ENCODE measurements at places on chromosomes 12 and 14.
A peak's percentile ranks its signal among the peaks of the same experiment; 100 is the strongest.

- no peak for DNase-seq
Measured at GRCh38 chr14:91018481-91018880, 42.0 kb downstream of the RPS6KA5 start.

- no peak for DNase-seq
Measured at GRCh38 chr12:110262442-110263388, 18.3 kb upstream of the ATP2A2 start.

DNA sequence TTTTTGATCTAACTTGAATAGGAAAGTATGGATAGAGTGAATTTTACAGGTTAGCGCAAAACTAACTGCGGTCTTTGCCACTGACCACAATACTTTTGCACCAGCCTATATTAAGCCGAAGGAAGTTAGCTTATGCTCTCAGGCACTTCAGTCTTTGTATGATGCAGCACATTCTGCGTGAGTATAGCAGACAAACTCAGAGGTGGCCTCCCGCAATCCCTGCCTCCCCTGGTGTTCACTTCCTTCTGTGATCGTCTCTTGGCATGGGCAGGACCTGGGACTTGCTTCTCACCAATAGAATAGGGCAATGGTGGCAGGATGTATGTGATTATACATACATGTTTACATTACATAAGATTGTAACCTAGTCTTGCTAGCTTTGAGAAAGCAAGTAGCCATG lies 10.3 kb upstream of the SLC6A13 start:
- DNase-seq: no peak

DNA sequence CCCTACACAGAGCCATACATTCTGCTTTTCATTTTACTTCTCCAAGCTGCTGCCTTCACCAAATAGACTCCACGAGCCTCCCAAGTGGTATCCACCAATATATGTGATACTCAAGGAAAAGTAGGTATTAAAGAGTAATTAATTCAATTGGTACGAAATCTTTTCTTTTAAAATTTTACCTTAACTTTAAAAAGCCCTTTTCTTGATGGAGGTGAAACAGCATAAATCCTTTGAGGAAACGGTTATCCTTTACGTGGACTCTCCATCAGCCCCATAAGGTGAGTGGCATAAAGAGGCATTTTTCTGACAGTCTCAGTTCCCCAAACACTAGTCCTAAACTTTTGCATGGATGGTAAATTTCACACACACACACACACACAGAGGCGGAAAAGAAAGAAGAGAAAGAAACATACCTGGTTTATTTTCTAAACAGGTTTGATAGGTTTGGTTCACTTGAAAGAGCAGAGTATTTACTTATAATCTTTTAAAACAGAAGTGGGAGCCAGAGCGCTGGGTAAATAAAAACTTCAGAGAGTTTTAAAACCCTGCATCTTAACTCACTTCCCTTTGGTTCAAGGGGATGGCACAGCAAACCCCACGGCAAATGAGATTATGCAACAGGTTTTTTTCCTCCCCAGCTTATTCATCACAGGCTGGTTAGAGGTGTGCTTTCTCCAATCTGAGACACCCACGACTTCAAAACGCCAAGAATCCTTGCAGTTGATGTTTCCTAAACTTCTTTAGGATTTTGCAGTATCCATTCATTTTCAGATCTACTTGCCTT lies 1.9 kb downstream of the DUSP16 start:
- no peak for DNase-seq

GRCh38 chr14:66315548-66315947 lies 170.6 kb upstream of the CCDC196 start:
- DNase-seq: no peak

DNA sequence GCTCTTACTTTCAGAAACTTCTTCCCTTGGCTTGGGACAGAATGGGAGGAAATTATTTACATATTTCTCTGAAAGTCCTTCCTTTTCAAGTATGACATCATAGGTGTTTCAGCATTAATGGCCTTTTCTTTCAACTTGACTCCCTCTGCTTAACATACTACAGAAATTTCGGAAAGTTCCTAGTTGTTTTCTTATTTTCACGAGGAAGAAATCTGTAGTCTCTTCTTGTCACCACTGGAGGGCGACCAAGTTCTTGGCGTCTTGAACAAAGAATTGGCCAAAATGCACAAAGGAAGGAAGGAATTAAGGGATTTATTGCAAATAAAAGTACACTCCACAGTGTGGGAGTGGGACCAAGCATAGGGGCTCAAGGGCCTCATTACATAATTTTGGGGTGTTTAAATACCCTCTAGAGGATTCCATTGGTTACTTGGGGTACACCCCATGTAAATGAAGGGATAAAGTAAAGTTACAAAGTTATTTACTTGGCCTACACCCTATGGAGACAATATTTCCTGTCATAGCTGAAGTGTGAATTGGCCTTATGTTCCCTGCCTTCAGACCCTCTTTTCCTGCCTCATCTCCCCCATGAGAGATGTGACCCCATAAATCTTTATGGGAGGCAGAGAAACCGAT lies 70.4 kb downstream of the RPL10L start:
- DNase-seq: no peak

GRCh38 chr12:94427501-94428381 lies 31.9 kb downstream of the CEP83 start:
- DNase-seq: peak; percentile 29

DNA sequence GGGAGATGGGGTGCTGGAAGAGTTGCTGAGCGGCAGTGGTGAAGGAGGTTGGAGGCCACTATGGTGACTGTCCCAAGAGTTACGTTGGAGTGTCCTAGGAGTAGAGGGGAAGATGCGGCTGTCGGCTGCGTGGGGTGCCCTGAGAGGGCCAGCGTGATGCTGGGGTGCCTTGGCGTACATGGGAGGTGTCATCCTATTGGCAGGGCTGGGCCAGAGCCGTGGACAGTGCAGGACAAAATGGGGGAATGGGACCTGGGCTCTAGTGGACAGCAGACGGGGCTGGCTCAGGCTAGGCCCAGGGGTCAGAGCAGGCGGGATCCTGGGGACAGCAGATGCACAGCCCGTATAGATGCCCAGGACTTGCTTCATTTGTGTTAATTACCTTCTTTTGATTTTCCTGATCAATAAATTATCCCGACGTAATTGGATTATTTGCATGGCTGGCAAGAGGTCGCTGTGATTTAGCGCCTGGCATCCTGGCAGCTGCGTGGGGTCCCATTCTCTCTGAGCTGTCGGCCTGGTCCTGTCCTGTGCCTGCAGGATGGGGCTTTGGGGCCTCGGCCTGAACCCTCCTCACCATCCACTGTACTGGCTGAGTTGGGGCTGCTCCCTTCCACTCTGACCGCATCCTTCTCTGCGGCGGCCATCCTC lies 203.9 kb upstream of the C14orf180 start:
- no peak for DNase-seq

DNA sequence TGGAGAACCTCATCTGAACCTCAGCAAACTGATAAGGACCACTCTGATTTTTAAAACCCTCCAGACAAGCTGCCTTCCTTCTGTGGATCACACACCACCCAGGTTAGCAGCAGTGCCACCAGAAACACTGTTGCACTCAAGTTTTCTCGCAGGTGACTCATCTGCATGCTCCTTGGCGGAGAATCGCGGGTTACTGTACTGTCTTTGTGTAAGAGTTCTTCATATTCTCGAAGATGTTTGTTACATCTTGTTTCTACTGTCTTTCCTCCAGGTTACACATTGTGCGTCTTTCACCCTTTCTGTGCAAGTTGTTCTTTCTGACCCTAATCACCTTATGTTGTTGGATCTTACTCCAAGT lies 331.2 kb downstream of the CACNA1C start:
- no peak for DNase-seq

GRCh38 chr12:5487948-5488625 lies 56.2 kb downstream of the NTF3 start:
- no peak for DNase-seq

All from AG08396 (cell line).